Activated naive CD8-positive, alpha-beta T cell treated with anti-CD3 and anti-CD28 coated beads, Interleukin-2, amount 10 ng/mL, durations not matched to agents 7 days and 5 days (primary cell): ENCODE measurements at places on chromosomes 2 and 18. TPM values are rescaled to one million over a fixed set of nuclear protein-coding genes. Genes with fewer than 3 reads are reported as not detected.

- DNase-seq, result no peak
Observed at GRCh38 chr18:34031810-34032209, 192.9 kb downstream of the NOL4 start.

- DNase-seq, result no peak
Observed at GRCh38 chr18:34965108-34965507, 76.1 kb upstream of the MAPRE2 start.

Gene GCFC2
- total RNA-seq, result 23.9 TPM

GRCh38 chr2:72824224-72824842 lies 1.5 kb downstream of the EXOC6B start:
- no peak for DNase-seq

DNA sequence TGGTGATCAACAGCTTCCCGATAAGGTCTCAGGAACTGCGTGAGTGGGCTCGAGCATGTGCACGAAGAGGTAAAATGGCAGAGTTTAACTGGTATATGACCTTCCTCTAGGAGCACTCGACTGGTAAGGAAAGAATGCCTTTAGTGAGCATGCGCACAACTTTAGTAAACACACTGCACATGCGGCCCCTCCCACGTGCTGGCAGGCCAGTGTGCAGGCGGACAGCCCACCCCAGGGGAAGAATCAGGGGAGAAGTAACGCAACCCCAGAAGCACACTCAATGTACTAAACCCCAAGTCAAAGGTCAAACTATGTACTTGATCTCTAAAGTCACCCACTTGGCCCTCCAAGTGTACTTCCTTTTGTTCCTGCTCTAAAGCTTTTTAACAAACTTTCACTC lies 28.7 kb upstream of the SLC25A52 start:
- no peak for DNase-seq

Gene FAHD2B
- 26.9 TPM for total RNA-seq
